ENCODE measurements at places on chromosomes 7 and 10.

GRCh38 chr7:80833289-80834268 is 85.3 kb downstream of the SEMA3C start:
- DNase-seq: no peak

DNA sequence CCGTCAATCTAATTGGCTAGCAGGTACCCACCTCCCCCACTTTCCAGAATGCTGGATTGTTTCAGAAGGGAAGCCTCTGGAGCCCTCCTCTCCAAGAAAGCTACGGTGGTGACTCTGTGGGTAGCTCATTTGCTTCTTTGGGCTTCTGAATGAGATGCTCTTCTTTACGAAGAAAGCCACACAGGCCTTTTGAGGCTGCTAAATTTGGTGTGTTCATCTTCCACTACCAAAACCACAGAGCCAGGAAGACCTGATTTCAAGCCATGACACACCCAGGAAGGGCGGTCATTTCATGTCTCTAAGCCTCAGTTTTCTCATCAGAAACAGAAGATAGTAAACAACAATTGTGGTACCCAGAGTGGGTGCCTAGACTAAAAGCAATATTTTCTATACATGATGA is 901.2 kb downstream of the KCNMA1 start:
- DNase-seq: no peak

- DNase-seq: no peak
Measured at GRCh38 chr7:27971171-27971812, 209.3 kb downstream of the JAZF1 start.

DNA sequence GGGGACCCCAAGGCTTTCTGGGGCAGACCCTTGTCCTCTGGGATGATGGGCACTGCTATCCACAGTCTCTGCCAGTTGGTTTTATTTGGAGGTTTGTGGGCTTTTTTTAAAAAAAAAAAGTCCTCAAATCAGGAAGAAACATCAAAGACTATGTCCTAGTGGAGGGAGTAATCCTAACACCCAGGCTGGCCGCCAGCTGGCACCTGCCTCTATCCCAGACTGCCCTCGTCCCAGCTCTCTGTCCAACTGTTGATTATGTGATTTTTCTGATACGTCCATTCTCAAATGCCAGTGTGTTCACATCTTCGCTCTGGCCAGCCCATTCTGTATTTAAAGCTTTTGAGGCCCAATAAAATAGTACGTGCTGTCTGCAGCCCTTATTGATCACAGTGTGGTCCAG is 61.0 kb upstream of the LRRC4 start:
- DNase-seq: no peak

GRCh38 chr7:158174947-158175346 is 412.7 kb downstream of the PTPRN2 start:
- no peak for DNase-seq

DNA sequence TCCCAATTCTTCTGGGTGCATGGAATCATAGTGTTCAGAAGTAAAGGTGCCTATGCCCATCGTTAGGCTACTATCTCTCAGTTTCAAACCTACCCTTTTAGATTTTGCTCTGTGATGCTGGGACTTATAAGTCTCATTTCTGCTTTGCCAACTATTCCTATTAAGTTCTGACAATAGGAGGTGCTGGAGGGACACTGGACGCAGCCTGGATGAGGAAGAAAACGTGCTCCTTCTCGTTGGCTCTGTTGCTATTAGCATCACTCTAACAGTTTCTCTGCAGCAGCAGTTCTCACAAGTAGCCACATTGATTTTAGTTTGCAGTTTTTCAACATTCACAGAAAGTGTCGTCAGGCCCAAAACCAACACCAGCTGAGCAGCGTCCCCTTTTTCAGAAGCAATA is 72.4 kb downstream of the ABCC2 start:
- DNase-seq: no peak

DNA sequence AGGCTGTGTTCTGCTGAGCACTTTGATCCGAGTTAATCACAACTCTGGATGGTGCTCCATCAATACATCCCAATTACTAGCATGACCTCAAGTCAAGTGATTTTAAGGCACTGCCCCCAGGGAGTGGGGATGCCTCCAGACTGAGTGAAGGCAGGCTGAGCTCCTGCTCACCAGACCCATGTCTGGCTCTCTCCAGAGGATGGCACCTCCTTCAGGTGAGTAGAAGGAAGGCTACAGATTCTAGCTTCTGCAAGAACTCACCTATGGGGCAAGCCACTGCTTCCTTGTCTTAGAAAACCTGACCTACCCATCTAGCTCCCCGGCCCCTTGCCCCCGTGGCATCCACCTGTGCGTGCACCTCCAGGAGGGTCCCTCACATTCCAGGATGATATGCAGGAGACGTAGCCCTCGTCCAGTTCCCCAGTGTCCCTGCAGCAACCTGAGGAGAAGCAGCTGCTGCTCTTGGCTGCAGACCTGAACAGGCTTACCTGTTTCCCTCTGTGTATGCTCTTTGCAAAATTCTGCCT is 390.3 kb downstream of the GRID1 start:
- no peak for DNase-seq

GRCh38 chr7:143015084-143015483 is 11.8 kb downstream of the OR9A2 start:
- DNase-seq: no peak

DNA sequence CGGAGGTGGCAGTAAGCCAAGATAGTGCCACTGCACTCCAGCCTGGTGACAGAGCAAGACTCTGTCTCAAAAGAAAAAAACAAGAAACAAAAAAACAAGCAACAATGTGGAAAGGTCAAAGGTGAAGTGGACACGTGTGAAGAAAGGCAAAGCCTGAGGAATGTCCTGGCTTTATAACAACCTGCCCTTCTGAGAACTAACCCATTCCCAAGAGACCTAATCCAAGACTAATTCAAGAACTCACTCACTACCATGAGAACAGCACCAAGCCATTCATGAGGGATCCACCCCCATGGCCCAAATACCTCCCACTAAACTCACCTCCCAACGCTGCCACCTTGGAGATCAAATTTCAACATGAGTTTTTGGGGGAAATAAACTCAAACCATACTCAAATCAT is 47.5 kb upstream of the KIF5B start:
- DNase-seq: no peak

DNA sequence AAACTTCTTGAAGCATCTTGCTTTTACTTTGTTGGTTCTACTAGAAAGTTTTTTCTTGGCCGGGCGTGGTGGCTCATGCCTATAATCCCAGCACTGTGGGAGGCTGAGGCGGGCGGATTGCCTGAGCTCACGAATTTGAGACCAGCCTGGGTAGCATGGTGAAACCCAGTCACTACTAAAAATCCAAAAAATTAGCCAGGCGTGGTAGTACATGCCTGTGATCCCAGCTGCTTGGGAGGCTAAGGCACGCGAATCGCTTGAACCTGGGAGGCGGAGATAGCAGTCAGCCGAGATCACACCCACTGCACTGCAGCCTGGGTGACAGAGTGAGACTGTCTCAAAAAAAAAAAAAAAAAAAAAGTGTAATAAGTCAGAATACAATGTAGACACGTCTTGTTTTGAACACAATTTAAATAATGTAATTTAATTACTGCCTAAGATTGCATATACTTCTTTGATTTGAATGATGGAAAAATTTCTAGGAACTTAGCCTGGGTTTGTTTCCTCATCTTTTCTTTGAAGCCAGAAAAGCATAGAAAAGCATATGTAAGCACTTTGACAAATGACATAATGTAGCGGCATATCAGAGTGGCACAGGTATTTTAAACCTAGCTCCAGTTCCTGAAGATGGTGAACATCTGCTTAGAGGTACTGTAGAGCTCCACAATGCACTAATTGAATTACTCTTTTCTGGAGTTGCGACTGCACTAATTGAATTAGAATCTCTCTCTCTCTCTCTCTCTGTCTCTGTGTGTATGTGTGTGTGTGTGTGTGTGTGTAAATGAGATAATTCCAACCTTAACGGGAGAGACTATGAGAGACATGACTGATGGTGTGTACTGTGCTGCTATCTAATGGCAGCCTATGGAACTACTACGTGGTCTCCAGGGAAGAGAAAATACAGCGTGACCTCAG is 87.8 kb downstream of the BTRC start:
- no peak for DNase-seq

DNA sequence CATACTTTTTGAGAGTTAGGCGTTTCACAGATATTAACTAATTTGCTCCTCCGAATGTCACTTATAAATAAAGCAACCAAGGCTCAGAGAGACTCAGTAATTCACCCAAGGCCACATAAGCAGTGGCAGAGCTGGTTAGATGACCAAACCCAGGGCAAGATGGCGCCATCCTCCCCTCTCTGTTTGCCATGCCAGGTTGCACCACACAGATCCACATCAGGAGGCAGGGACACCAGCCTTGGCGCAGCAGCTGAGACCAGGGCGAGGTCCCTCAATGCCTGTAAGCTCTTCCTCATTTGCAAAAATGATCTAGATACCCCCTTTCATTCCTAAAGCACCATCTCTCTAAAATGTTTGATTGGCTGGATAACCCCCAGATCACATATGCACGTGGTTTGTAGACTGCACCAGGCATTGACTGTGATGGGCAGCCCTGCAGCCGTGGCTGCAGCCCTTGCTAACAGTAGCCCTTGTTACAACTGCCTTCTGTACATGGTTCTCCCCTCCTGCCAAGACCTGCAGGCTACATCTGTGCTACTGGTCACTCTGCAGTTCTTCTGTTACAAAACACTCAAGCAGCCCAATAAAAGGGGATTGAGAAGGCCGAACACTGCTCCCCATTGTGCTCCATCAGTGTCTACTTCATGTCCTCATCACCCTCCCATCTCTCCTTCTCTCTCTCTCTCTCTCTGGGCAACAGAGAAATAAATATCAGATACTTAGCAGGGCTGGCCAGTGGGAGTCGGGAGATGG is 298.6 kb downstream of the PRPF18 start:
- no peak for DNase-seq

DNA sequence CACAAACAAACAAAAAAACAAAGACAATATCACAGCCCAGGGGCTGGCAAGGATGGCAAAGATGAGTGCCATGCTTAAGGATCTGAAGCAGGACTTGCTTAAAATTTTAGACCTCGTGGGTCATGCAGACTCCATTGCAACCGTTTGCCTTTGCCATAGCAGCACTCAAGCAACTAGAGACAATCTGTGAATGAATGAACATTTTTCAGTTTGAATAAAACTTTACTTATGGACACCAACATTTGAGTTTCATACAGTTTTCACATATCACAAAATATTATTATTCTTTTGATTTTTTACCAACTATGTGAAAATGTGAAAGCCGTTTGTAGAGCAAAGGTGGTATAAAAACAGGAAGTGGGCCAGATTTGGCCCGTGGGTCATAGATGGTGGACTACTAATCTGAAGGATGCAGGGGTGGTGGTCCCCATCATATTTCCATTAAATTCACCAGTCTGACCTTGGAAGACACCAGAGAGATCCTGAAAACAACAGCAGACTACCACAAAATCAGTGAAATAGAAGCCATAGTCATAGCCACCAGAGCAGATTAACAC is 8.3 kb upstream of the RBM17 start:
- no peak for DNase-seq

- no peak for DNase-seq
Measured at GRCh38 chr10:22606164-22606614, 108.2 kb downstream of the PIP4K2A start.

DNA sequence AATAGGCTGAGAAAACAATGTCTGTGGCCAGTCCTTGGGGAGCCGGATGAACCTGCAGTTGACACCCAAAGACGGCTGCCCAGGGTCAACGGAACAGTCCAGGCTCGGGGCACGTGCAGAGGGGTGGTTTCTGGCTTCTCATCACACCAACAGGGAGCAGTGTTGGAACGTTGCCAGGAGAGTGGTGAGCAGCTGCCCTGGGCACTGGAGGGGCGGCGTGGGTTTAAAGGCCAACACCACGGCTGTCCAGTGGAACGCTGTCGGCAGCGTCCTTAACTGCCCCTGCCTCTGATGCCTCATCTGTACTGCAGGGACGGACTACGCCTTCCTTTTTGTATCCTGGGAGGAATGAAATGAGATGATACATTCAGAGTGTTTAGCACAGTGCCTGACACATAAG is 19.8 kb downstream of the JCAD start:
- no peak for DNase-seq

- no peak for DNase-seq
Measured at GRCh38 chr10:120421250-120421649, 35.8 kb upstream of the PLPP4 start.

DNA sequence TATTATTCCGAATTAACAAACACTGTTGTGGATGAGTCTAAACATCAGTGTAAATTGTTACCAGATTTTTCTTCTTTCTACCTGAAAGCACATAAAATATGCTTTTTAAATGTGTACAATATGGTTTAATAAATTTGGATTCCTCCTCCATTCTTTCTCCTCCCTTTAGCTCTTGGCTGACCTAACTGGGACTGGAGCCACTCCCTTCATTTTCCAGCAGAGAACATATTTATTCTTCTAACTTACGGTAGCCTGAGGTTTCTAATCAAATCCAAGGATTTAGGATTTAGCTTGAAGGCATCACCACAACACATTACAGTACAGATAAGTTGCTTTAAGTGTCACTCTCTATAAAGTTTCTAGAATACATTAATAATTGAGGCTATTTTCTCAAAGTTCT is 88.2 kb upstream of the SEMA3C start:
- no peak for DNase-seq
